ENCODE measurements at places on chromosomes 7 and 10.

DNA sequence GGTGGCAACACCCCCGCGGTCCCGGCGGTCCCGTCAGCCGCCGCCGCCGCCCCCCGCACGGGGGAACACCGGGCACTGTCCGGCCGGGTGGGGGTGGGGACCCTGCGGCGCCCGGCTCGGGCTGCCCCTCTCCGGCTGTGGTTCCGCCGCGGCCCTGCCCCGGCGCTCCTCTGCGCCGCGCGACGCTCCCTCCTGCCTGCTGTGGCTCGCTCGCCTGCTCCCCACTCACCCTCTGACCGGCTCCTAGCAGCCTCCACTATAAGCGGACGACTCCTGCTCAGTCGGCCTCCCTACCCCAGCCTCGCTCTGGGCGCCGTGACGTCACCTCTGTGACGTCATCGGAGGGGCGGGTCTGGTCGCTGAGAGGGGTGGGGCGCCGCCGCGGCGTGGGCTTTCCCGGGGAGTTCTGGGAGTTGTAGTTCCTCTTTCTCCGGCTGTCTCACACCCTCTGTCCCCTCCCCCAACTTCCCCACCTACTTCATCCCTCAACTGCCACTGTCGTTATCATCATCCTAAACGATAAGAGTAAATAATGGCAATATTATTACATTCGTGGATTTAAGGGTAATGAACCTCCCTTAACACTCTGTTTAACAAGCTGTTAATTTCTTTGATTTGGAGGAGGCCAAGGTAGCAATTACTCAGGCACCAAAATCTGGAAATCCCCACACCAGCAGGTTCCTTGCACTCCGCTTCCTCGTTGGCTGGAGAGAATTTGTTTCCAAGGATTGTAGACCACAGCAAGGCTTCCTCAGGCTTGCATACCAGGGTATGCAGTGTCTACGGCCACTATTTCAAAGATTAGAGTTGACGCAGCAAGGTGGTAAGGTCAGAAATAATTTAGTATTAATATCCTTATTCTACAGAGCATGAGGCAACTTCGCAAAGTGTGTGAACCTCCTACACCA lies at the start of gene UBE2H:
Gene UBE2H, minus strand, starts transcription at position 308 of the 908 bp plus-strand sequence. CDS start 405 bp downstream, outside the sequence.
- peak within 1 kb of the TSS; percentile 99 for H3K27ac ChIP-seq
- no peaks in the 10 kb centered on the region for H3K36me3 ChIP-seq
- peak; percentile 95 for DNase-seq

DNA sequence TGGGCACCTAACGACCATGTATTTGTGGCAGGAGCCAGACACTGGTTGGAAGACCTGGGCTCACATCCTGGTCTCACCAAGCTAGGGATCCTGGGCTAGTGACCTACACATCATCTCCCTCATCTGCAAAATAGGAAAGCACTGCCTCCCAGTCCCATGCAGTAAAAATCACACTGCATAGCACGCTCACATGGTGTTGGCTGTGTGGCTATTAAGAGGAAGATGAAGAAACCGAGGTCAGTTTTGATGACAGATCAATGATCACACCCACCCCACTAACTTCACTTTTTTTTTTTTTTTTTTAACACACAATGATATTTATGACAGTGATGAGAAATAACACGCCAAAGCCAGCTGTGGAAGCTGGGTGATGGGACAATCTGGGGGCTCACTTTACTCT lies 146.5 kb downstream of the RNF216 start:
- DNase-seq = no peak
- H3K4me3 ChIP-seq = peak overlapping the region; percentile 72
- H3K27ac ChIP-seq = peak overlapping the region; percentile 93
- H3K4me1 ChIP-seq = peaks cover 88% of the 10 kb centered on the region
- peaks cover 3% of the 10 kb centered on the region for H3K27me3 ChIP-seq
- H3K36me3 ChIP-seq = peaks cover 13% of the 10 kb centered on the region

DNA sequence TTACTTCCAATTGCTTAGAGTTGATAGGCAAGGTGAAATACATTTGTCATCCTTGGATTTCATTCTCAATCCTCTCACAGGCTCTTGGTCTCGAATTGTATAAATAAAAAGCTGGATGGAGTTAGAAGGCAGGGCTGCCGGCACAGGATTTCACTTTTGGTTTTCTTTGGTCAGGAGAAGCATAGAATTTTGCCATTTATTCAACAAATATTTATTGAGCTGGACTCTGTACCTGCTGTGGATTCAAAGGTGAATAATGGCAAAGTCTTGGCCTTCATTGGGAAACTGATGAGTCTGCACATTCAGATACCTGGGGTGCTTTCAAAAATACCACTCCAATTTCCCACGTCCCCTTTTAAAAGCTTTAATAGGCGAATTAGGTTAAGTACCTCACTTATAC lies 49.7 kb downstream of the PDK4 start:
- H3K36me3 ChIP-seq = no peaks in the 10 kb centered on the region
- DNase-seq = no peak
- H3K4me1 ChIP-seq = peaks cover 17% of the 10 kb centered on the region
- no peak overlapping the region for H3K27ac ChIP-seq

DNA sequence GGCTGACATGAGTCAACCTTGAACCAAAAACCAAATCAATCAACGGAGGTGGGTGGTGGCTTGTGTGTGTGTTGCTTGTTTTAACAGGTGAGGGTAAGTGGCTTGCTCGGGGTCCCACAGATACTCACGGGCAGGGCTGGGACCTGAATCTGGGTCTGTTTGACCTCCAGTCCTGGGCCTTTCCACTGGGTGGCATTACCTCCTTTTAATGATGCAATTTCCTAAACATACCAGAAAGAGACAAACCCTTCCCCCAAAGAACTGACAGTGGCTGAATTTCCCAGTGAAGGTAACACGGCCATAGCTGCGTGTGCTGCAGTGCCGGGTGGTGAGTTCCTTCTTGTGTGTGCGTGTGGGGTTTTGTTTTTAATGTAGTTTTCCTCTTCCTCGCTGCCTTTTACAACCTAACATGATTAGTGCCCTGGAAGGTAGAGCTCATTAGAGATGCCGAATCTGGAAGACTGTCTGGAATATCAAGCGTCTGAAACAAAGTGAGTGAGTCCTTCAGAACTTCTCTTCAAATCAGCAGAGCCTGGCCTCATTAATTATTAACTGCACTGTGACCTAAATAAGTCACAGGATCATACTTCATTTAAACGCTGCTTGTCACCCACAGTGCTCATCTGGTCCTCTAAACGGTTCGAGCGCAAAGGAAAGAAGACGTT lies 166.1 kb upstream of the TCERG1L start:
- H3K36me3 ChIP-seq = no peaks in the 10 kb centered on the region
- peaks cover 44% of the 10 kb centered on the region for H3K4me1 ChIP-seq

GRCh38 chr7:149723082-149723767 lies 50.2 kb downstream of the ZNF467 start:
- H3K4me3 ChIP-seq = no peak overlapping the region
- H3K27me3 ChIP-seq = peaks cover 2% of the 10 kb centered on the region
- peaks cover 21% of the 10 kb centered on the region for H3K36me3 ChIP-seq
- no peak for DNase-seq

- H3K4me3 ChIP-seq = no peak overlapping the region
- no peaks in the 10 kb centered on the region for H3K36me3 ChIP-seq
- H3K27ac ChIP-seq = no peak overlapping the region
- no peak for DNase-seq
Measured at GRCh38 chr7:129557686-129558481, 53.6 kb upstream of the NRF1 start.

GRCh38 chr7:108224387-108224786 lies 94.2 kb upstream of the LAMB4 start:
- H3K4me3 ChIP-seq = no peak overlapping the region
- no peak for DNase-seq
- no peak overlapping the region for H3K27ac ChIP-seq
- H3K36me3 ChIP-seq = no peaks in the 10 kb centered on the region
- H3K27me3 ChIP-seq = no peaks in the 10 kb centered on the region

- H3K36me3 ChIP-seq = peaks cover 31% of the 10 kb centered on the region
- peaks cover 24% of the 10 kb centered on the region for H3K27me3 ChIP-seq
- no peak overlapping the region for H3K27ac ChIP-seq
- DNase-seq = peak; percentile 21
- H3K4me1 ChIP-seq = peaks cover 41% of the 10 kb centered on the region
Measured at GRCh38 chr10:13820964-13821337, 234.2 kb downstream of the PRPF18 start.

- peak overlapping the region; percentile 88 for H3K27ac ChIP-seq
- peak overlapping the region; percentile 2 for H3K4me3 ChIP-seq
- peaks cover 33% of the 10 kb centered on the region for H3K4me1 ChIP-seq
- no peaks in the 10 kb centered on the region for H3K27me3 ChIP-seq
- peaks cover 18% of the 10 kb centered on the region for H3K36me3 ChIP-seq
Measured at GRCh38 chr7:134866617-134867016, 87.2 kb downstream of the CALD1 start.

DNA sequence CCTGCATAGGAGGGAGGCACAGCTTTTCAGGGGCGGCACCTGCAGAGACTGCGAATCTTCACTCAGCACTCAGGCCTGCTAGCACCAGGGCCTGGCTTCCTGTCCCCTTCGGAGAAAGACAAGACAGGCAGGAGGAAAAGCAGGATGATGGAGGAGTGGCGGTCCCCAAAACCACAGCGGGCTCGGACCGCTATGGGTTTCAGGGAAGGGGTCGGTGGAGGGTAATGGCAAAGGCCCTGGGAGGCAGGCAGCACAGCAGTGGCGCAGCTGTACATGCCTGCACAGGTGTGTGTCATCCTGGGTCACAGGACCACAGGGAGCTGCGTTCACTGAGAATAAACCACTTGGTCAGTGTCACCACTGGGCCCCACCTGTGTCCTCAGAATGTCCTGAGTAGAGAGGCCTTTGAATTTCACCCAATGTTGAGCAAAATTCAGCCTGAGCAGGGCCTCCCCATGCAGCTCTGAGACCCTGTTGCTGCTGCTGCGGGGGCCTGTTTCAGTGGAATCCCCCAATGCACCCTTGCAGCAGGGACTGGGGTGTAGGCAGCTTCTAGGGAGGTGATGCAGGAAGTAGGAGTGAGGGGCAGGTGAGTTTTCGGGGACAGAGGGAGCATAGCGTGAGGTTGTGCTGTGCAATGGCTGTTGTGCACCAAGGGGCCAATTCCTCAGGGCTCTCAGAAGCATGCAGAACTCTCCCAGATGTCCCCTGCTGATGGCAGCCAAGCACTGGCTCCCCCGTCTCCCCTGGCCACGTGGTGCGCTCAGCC lies 90.6 kb upstream of the PPP2R2D start:
- no peaks in the 10 kb centered on the region for H3K36me3 ChIP-seq
- H3K27me3 ChIP-seq = peaks cover 29% of the 10 kb centered on the region
- no peak for DNase-seq
- H3K4me3 ChIP-seq = no peak overlapping the region

- DNase-seq = peak; percentile 55
- peaks cover 46% of the 10 kb centered on the region for H3K27me3 ChIP-seq
- H3K4me1 ChIP-seq = peaks cover 67% of the 10 kb centered on the region
Measured at GRCh38 chr10:101774589-101775272, 1.2 kb downstream of the FGF8 start.

DNA sequence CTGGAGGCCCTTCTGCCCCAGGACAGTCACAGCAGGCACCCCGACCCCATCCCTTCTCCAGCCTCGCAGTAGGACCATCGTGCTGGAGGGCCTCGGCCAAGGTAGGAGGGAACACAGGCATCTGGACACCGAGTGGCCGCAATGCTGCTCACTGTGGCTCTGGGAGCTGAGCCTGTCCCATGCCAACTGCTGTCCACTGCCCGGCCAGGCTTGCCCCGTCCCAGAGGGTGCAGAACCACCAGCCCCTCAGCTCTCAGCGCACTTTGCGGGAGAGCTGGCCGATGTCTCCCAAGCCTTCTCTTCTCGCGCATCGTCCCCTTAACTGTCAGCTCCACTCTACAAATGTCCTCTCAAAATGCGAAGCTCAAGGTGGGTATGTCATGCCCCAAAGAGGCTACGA lies 197.2 kb downstream of the PTPRN2 start:
- no peaks in the 10 kb centered on the region for H3K36me3 ChIP-seq
- DNase-seq = no peak
- no peak overlapping the region for H3K27ac ChIP-seq

DNA sequence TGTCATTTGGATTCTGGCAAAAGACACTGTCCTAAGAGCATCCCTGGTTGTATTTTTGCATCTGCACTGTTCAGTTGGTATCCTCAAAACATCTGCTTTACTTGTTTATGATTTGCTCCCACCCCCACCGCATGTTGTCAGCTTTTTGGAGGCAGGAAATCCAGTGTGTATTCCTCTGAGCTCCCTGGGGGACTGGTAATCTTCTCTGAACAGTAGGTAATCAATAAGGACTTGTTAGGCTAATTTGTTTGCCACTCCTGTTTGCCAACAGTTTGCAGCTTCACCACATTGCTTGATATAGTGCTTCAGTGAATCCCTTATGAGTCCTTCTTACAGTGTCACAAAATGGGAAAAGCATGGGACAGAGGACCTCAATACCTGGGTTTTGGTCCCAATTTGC lies 49.1 kb downstream of the FEZF1 start:
- DNase-seq = no peak
- no peak overlapping the region for H3K27ac ChIP-seq
- no peak overlapping the region for H3K4me3 ChIP-seq
- H3K27me3 ChIP-seq = peaks cover 40% of the 10 kb centered on the region

DNA sequence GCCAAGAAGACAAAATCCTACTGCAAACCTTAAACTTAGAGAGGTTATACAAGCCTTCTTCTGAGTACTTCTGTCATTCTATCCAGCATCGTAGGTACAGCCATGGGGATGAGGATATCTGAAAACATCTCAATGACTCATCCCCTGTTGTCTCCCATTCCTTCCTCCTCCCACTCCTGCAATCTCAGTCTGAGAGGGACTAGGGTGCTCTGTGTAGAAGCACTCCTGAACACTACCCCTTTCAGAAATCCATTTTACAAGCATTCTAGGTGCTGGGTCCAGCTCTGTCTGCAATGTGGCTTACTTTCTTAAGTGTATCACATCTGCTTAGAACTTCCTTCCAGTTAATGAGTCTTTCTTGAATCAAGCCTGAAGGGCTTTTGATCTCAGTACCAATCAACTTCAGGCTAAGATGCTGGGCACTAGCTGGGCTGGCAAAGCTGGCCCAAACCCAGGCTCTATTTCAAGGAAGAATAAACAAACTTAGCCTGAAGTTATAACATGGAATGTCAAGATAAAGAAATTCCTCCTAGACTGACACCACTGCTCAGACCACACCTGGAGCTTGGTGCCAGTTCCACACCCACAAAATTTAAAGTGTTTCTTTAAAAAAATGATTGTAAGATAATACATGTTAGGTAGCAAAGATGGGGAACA lies 270.3 kb upstream of the AOAH start:
- H3K4me1 ChIP-seq = no peaks in the 10 kb centered on the region
- no peak overlapping the region for H3K27ac ChIP-seq
- H3K4me3 ChIP-seq = no peak overlapping the region
- no peaks in the 10 kb centered on the region for H3K36me3 ChIP-seq

All from nephron progenitor cell (in vitro differentiated cells).